T1000 (cell line): ENCODE measurements at places on chromosomes 16 and 17.
A peak's percentile ranks its signal among the peaks of the same experiment; 100 is the strongest.

GRCh38 chr16:30756781-30757100 is 5.1 kb downstream of the CFAP119 start:
- DNase-seq, result no peak

- DNase-seq, result no peak
Observed at GRCh38 chr16:11061629-11062270, 117.4 kb downstream of the CLEC16A start.

GRCh38 chr16:86598607-86599565 is 20.5 kb downstream of the FOXL1 start:
- DNase-seq, result no peak

GRCh38 chr17:47066095-47066494 is 87.0 kb upstream of the RPRML start:
- DNase-seq, result no peak

- no peak for DNase-seq
Observed at GRCh38 chr16:74700116-74700437, 585 bp downstream of the MLKL start.

DNA sequence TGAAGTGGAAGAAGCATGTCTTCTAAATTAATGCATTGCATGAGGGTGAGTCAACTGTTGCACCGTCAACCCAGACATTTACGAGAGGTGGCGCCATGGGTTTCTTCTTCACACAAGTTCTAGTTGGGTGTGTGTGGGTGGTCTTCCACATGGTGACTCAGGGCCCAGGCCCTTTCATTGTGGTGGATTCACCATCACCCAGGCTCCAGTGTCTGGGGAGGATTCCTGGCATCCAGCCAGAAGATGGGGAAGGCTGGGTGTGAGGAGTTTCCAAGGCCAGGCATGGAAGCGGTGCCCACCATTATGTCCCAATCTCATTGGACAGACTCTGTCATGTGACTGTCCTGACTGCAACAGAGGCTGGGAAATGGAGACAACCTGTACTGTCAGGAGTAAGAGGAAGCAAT is 21.4 kb upstream of the JPH3 start:
- peak; percentile 27 for DNase-seq

GRCh38 chr17:56812901-56813388 is 20.8 kb downstream of the C17orf67 start:
- DNase-seq, result no peak
